ENCODE measurements at places on chromosomes 3 and 15.

DNA sequence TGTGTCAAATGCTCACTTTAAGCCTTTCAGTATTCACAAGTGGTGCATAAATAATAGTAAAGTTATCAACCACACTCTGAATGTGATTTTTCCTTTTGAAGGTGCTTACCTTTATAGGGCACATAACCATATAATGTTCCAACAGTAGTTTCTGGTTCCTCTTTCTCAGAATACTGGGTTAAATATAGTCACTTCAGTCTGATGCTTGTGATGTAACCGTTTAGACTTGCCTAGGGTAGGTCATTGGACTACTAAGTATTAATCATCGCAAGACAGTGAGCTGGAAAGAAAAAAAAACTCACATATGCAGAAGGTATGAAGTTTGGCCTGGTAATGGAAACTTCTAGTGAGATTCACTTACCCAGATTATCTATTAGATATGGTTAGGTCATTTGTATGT, 1.9 kb downstream of the KBTBD8 start:
- DNase-seq = peak; percentile 42

GRCh38 chr3:71444028-71444860, 139.3 kb downstream of the FOXP1 start:
- peak; percentile 55 for DNase-seq

DNA sequence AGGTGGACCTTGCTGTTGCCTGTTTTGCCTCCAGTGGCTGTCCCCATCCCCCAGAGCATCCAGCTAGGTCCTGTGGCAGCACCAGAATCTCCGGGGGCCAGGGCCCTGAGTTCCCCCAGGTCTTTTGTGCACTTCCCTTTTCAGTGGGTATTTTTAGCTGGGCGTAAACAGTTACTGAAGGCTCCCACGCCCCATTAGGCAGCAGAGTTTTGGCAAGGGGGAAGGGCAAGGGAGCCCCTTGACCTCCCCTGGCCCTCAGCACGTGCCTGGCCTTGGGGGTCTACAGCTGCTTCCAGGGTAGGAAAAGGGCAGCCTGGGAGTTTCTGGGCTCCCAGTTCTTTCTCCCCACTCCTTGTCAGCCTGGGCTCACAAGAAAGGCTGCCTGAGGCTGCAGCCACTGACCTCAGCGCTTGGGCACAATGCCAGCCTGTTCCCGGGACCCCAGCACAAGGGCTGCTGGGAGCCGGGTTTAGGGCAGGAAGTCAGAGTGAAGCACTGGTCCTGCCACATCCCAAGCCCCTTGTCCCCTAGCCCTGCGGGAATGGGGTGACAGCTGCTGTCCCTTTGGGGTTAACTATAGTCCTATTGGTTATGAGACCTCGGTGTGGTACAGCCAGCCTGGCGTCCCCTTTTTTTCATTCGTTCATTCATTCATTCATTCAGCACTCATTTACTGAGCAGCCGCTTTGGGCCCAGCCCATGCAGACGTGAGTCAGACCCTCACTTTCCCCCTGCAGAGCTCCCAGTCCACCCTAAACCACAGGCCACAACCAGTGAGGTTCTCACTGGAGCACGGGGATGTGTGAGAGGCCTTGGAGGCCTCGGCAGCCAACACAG, 8.4 kb downstream of the CSK start:
- peak; percentile 91 for DNase-seq

DNA sequence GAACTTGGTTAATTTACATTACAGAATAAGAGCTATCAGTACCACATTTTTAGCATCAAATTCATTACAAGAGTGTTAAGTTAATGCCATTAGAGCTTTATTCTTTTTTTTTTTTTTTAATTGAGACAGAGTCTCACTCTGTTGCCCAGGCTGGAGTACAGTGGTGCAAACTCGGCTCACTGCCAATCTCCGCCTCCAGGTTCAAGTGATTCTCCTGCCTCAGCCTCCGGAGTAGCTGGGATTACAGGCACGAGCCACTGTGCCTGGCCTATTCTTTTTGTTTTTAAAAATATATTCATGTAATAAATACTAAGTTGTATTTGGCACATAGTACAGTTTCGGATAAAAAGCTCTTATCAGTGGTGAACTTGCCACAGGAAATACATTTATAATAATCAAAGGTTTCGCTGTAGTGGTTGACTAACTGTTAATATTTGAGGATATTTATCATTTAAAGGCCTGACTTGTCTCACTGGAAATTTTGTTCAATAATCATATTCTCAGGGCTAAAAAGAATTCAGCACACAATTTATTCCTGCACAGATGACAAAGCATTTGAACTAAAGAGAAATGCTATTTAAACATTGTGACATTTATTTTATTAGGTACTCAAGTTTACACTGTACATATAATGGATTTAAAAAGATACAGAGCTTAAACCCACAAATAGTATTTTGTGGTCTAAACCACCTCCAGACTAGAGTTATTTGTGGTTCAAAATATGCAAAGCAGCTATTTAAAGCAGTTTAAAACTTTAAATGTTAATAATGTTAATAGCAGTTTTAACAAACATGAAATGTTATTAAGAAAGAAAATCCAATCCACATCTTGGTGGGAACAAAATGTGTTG, 6.1 kb upstream of the LEKR1 start:
- no peak for DNase-seq

DNA sequence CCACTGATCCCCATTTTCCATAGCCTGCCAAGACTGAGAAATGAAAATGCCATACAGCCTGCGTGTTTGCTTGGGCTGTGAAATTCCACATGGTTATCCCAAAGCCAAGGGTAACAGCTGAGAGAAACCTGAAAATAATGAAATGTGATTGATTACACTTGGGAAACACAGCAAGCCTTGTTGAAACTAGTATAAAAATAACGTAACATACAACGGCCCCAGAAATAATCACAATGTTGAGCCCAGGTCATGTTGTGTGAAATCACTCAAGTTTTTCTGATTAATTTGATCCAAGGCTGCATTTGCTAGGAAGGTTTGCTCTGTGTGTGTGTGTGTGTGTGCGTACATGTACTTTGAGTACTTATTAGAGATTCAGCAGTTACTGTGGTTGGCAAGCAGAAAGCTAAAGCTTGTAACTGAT, 269.0 kb downstream of the OXSM start:
- no peak for DNase-seq

DNA sequence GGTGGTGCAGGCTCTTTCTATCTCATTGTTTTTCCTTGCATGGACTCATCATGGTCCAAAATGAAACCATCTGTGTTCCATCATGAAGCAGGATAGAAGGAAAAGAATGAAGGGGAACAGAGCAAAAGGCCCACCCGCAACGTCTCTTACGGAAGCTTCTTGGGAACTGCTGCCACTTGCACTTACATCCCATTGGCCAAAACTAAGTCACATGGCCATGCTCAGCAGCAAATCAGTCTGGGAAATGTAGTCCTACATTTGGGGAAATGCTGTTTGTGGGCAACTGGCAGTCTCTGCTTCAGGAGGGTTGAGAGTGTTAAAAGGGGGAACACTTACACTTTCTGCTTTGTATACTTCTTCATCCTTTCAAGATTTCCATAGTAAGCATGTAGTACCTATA, 191.6 kb downstream of the SV2B start:
- no peak for DNase-seq

GRCh38 chr15:48066456-48066855, 54.3 kb upstream of the SLC24A5 start:
- DNase-seq = no peak

- DNase-seq = no peak
Measured at GRCh38 chr3:56453011-56453410, 15.3 kb downstream of the ERC2 start.

GRCh38 chr15:25795712-25796111, 67.4 kb downstream of the ATP10A start:
- DNase-seq = no peak

DNA sequence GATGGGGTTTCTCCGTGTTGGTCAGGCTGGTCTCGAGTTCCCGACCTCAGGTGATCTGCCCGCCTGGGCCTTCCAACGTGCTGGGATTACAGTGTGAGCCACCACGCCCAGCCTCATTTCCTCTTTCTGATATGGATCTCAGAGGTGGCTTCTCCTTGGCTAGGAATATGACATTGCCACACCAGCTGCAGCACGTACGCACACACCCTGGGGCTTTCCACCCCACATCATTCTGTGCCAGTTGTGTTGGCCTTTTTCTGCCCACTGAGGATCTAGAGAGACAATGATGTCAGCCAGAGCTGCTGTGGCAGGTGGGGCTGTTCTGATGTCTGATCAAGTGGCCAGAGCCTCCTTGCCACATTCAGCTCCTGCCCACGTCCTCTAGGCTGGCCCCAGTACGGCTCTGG, 29.0 kb downstream of the TMEM45A start:
- no peak for DNase-seq

- DNase-seq = no peak
Measured at GRCh38 chr3:24259901-24260512, 234.6 kb downstream of the THRB start.

DNA sequence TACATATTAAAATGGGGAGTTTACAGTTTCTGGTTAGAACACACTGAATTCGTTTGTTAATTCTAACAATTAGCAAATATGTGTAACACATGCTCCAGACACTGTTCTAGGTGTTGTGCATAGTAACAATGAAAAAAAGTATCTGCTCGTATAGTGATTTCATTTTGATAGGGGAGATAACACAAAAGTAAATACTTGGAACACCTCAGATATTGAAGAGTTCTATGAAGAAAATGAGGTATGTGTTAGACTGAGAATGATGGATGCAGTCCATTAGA, 6.8 kb upstream of the TMF1 start:
- no peak for DNase-seq

DNA sequence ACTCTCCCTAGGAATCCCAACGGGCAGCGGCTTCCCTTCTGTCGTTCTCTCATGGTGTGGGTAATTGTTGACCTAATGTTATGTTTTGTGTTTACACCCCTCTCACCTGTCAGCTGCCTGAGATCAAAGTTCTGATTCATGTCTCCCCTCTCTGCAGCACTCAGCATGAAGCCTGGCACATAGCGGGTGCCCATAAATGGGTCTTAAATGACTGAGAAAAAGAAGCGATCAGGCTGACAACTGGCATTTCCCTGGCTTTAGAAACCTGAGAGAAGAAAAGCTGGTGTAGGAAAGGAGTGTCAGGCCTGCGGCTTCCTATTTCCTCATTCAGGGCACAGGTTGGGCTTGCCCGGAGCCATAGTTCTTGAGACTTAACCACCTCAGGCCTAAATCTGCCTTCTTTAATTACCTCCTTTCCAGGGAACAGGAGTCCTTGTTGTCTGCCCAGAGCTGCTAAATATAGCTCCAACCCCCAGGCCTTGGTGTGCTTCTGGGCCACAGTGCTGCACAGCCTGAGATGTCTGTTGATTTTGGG, 31.8 kb downstream of the LPP start:
- DNase-seq = no peak

DNA sequence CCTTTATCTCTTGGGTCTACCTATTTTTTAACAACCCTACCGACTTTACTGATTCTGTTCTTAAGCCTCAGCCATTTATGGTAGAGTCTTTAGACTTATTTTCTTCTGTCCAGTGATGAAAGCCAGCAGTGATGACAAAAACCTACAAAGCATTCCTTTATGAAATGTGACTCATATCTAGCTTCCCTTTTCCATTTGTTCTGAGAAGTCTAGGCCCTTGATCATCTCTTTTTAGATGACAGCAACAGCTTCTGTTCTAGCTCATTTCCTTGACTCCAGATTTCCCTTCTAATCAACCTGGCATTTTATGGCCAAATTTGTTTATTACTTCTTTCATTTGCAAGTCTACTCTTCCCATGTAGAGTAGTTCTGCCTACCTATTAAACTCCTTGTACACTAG, 36.1 kb downstream of the CFAP44 start:
- no peak for DNase-seq

GRCh38 chr15:29107291-29107890, 162.2 kb downstream of the NSMCE3 start:
- DNase-seq = no peak

- DNase-seq = no peak
Measured at GRCh38 chr15:74464216-74464615, 3.3 kb upstream of the UBL7 start.

DNA sequence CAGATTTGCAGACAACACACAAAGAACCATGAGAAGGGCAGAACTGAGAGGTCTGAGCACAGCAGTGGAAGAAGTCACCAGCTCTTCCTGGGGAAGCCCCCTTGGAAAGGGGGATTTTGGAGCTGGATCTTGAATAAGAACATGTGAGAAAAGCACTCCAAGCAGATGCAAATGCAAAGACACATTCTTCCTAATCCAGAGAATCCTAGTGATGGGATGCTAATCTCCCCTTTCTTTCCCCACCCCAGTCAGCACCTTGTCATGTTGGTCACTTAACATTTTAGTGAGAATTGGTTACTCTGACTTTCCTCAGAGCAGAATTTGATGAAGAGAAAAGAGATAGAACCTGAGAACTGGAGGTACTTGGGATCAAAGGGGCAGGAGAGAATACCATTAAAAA, 148.5 kb downstream of the SSR3 start:
- DNase-seq = no peak
